ENCODE measurements at places on chromosomes 11 and 22.

GRCh38 chr22:48021991-48022401 is 1259.5 kb downstream of the TBC1D22A start:
- no peak for DNase-seq

DNA sequence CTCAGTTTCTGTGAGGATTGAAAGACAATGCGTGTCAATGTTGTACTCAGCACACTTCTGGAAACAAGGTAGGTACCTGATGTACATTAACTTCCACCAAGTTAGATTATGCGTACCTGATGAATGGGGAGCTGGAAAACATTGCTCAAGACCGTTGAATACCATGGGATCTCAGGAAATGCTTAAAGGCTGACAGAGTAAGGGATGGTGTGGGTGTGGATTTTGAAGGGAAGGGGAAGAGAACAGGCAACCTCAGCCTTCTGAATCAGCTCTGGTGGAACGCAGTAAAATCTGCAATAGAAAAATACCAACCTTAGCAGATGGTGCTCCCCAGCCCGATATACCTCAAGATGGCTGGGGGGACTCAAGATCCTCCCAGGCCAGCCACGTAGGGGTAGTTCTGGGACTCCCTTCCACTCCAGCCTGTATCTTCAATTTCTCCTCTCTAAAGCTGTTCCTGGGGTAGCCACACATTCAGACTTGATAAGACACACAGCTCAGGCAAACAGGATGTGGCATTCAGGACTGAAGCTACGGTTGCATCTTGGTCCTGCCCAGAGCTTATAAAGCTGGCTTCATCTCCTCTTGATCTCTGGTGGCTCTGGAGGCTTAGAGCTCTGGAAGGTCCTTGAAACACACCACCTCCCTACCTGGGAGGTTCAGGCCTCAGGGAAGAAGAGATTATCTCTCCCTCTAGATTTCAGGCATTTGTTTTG is 111.8 kb downstream of the CTNND1 start:
- no peak for DNase-seq

DNA sequence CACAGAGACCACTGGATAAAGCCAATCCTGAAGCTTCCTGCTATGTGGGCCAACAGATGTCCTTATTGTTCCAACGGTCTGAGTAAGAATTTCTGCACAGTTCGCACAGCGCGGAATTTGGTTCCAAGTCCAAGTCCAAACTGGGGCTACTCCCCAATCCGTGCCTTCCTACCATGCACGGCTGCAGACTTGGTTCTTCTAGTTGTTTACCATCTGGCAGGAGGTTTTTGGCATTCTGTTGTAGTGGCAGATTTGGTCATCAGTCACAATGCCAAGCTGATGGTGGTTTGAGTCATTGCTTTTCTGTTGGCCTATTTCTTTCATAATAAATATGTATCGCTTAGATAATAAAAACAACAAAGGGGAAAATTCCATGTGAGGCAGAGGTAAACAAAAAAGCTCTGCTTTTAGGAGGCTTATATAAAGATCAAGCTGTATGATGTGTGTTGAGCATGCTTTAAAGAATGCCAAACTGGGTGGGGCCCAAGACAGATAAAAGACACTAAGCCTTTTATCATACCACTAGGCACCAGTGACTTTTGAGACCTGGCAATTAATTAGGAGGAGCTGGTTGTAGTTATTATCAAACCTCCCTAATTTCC is 52.5 kb upstream of the SYN3 start:
- DNase-seq: no peak

DNA sequence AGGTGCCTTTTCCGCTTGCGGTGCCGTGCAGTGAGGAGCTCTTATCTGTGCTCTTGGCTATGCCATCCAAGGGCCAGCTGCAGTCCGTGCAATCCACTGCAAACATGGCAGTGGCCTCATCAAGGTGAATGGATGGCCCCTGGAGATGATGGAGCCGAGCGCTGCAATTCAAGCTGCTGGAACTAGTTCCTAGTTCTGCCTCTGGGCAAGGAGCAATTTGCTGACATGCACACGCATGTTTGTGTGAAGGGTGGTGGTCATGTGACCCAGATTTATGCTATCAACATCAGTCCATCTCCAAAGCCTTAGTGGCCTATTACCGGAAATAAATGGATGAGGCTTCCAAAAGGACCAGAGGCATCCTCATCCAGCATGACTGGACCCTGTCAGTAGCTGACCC is 3.1 kb upstream of the EHD1 start:
- no peak for DNase-seq

GRCh38 chr11:133832096-133832990 is 13.0 kb downstream of the SPATA19 start:
- no peak for DNase-seq

- no peak for DNase-seq
These were observed 37.9 kb downstream of the CELF1 start for GRCh38 chr11:47514825-47515647.

DNA sequence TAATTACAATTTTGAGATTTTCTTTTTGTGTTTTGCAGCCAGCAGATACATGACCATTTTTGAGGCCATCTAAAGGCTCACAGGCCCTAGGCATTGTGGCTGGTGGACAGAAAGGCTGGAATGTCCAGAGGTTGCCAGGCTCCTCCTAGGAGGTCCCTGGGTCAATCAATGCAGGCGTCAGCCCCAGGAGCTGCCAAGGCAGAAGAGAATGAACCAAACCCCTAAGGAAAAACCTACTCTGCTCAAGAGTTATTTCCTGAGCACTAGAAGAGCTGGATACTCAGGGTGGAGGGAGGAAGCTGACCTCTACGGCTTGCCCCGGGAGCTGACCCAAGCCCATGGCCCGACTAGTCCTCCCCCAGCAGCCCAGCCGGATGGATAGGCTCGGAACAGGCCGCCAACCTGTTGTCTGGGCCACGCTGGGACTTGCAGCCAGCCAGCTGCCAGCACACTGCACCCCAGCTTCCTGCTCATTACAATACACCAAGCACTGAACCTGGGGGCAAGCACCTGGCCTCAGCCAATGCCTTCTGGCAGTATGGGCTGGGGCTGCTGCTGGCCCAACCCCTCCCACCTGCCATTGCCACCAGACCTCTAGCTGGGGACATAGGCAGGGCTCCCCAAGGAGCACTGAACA is 5.7 kb upstream of the SCGB1A1 start:
- DNase-seq: no peak

DNA sequence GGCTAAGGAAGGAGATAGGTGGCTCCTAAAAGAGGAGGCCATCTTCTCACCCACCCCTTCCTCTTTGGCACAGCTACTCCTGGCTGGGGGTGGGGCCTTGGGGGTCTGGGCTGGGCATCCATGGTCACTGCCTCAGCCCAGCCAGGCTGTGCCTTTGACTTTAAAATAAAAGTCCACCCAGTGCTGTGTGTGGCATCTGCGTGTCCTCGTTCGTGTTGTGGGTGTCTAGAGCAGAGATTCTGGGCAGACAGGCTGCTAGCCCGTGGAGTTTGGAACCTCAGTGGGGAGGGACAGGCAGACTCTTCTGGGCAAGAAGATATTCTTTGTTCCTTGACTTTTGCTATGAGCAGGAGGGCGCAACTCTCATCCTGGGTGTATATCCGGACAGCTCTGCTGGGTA is 13.1 kb downstream of the RPS6KA4 start:
- DNase-seq: no peak

GRCh38 chr11:43555186-43555585 is 125.4 kb upstream of the HSD17B12 start:
- DNase-seq: no peak

- no peak for DNase-seq
These were observed 38.3 kb upstream of the LRRC55 start for GRCh38 chr11:57143459-57143858.

- DNase-seq: no peak
These were observed 238.8 kb downstream of the TBC1D22A start for GRCh38 chr22:47001288-47001687.

DNA sequence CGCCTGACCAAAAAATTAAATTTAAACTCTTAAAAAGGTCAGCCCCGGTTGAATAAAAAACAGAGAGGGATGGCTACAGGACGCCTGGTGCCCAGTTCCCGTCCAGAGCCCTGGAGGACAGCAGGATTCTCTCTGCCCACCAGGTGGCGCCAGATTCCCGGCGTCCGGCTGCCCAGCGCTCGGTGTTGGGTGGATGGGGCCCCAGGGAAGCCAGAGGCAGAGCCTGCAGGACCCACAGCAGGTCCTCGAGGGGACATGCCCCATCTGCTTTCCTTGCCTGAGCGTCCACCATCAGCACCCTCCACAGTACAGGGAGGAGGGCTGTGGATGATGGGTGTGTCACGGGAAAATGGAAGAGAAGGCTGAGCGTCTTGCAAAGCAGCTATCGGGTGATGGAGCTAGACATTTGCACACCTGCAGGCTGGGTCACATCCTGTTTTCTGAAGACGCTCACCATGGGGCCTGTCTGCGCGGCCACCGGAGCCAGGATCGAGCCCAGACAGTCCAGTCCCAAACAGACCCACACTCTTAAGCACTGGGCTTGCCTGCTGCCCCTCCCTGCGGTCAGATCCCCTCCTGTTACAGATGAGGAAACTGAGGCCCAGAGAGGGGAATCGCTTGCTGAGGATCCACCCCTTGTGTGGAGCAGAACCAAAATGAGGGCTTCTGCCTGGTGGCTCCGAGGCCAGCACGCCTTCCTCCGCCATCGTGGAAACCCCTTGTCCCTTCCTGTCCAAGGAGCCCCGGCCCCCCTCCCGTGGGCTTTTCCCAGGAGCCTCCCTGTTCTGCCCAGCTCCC is 18.5 kb upstream of the CBX7 start:
- no peak for DNase-seq

DNA sequence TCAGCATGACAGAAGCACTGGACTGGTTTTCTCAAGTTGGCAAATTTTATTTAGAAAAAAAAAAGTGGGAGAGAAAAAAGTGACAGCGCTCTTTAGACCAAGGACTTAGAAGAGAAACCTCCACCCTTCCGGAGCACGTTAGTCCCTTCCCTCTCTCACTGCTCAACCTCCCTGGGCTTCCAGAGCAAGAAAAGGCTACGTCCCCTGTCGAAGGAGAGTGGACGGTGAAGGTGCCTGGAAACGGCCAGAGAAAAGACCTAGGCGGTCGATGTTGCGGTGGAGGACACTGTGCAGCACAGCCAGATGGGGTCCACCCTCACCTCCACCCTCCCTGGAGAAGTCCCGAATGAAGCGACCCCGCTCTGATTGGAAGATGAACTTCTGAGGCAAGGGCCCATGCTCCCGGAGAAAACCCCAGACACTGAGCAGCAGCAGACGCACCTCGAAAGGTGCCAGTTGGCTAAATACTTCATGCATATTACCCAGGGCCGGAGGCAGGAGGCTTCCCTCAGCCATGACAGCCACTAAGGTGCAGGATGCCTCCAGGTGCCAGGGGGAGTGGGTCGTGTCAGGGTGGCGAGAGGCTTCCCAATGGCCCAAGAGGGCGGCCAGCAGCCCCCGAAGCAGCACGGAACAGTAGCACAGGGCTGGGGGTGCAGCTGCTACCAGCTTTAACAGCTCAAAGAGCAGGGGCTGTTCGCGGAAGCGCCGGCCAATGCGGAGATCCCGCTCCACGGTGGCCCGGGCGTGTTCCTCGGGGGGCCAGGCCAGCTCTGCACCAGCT is 604 bp upstream of the GANAB start:
- no peak for DNase-seq

- DNase-seq: no peak
These were observed 37.8 kb downstream of the FBXO7 start for GRCh38 chr22:32512267-32512982.

DNA sequence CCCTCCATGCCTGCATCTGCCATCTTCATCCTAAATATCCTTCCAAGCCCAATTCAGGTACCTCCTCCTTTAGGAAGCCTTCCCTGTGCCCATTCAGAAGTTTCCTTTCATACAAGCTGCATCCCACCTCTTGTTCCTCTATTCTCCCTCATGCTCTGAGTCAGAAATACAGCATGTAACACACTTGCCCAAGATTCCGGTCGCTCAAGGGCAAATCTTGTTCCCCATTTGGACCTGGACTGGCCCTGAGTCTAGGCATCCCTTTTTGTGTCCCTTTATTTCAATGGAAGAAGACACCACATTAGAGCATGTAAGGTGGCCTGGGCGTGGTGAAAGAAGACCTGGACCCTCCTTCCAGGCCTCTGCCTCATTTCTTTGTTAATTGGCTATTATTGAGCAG is 38.5 kb downstream of the RTL6 start:
- DNase-seq: no peak

- DNase-seq: no peak
These were observed 252.6 kb downstream of the BRD1 start for GRCh38 chr22:49574881-49575702.

DNA sequence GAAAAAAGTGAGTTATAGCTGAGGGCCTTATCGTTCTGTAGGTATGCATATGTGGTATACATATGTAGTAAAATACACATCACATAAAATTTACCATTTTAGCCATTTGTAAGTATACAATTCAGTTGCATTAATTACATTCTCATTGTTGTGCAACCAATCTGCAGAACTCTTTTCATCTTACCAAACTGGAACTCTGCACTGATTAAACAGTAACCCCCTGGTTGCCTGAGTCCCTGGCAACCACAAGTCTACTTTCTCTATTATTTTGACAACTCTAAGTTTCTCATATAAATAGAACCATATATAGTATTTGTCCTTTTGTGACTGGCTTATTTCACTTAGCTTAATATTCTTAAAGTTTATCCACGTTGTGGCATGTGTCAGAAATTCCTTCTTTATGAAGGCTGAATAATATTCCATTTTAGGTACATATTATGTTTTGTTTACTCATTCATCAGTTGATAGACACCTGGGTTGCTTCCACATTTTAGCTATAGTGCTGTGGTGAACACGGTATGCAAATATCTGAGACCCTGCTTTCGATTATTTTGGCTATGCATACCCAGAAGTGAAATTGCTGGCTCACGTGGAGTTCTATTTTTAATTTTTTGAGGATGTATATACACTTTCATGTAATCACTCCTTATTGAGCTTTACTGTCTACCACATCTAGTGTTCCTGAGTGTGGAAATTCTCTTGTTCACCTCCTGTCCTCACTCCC is 1.6 kb upstream of the DDX10 start:
- no peak for DNase-seq

DNA sequence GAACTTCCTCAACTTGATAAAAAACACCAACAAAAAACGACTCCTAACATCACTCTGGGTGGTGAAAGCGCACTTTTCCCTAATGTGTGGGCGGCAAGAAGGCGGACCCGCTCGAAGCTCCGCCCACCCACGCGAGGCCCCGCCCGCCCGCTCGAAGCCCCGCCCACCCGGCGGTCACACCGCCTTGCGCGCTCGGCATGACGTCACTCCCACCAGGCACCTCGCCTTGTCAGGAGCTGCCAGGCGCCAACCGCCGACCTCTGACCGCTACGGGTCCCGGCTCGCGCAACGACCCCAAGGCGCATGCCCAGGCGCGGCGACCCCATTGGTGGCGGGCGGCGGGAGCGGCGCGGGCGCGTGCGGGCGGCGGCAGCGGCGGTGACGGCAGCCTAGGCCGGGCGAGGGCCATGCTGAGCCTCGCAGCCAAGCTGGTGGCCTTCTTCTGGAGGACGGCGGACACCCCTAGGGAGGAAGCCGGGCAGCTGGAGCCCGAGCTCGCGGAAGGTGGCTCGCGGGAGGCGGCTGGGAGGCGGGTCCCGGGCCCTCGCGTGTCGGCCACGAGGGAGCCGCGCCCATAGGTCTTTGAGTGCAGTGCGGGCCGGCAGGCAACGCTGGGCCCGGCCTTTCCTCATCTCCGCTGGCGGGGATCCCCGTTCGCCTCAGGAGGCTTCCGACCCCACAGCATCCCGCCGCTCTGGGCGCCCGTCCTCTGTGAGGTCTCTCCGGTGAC is at the start of gene MOV10L1:
Gene MOV10L1, plus strand, starts transcription at position 325 of the 730 bp plus-strand sequence. Its CDS starts 83 bp downstream, at position 408.
- no peak for DNase-seq
